Cardiac septum (tissue), 1 donor: ENCODE measurements at places on chromosomes 12 and 14.

DNA sequence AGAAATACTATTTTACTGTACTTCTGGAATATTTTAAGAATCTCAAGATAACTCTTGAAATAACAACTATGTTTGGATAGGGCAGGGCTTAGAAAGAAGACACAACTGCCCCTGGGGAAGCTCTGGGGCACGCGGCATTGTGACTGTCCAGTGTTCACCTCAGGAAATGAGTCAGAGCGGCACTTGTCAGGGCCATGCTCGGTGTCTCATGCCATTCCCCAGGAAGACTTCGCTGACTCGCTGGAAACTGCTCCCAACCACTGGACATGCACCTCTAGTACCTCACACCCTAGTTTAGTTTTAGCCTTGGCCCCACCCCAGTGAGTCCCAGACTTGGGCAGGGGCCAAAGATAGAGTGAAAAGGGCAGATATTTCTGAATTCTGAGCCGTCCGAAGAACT, 192.0 kb downstream of the TTC7B start:
- no peak for DNase-seq

DNA sequence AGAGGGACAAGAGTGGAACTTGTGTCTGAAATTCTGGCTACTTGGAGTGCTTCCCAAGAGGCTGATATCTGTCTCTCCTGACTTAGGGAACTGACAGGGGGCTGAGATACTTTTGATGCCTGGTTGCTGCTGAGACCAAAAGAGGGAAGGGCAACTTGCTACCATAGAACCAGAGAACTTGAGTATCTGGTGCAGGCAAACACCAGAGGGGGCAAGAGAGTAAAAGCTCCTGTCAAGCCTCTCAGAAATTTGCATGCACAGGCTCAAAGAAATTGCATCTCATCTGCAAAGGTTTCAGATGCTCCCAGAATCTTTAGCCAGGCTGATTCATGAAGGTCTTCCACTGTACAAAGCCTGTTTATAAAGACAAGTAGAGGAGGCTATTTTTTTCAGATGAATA, 391.3 kb upstream of the FOXG1 start:
- DNase-seq = no peak

DNA sequence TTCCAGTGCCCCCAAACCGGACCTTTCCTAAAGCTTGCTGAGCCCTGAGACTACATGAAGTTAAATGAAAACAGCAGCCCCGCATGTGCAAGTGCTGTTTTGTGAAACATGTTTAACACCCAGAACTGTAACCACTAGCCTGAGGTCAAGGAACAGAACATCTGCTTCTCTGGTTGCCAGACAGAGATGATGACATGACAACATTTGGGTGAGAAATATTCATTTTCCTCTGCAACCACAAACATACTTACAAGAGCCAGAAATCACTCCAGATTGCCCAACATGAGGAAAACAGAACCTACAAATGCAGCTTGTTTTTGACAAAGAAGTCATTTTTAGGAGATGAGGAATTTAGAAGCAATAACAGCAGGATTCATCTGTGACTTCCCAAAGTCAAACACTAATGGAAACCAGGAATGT, 110.4 kb downstream of the BCAT1 start:
- no peak for DNase-seq

- no peak for DNase-seq
Observed at GRCh38 chr14:100323121-100323941, at the start of gene SLC25A47. Gene SLC25A47, plus strand, starts transcription at chr14:100323339. Its CDS starts 76 bp downstream, at chr14:100323415.

DNA sequence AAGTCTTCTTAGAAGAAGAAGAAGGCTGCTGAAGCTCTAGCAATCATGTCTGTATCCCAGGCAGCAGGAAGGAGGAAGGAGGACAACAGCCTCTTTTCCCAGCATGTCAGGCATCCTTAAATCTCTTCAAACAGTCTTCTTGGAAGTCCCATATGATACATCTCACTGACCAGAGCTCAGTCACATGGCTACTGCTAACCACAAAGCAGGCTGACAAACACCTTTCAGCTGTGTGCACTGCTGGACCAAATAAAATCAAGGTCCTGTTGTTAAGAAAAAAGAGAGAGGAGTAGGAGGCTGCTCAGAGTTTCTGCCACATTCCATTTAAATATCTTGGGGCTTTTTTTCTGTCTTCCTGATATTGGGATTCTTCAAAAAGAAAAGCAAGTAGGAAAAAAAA, 203.4 kb upstream of the PELI2 start:
- no peak for DNase-seq

DNA sequence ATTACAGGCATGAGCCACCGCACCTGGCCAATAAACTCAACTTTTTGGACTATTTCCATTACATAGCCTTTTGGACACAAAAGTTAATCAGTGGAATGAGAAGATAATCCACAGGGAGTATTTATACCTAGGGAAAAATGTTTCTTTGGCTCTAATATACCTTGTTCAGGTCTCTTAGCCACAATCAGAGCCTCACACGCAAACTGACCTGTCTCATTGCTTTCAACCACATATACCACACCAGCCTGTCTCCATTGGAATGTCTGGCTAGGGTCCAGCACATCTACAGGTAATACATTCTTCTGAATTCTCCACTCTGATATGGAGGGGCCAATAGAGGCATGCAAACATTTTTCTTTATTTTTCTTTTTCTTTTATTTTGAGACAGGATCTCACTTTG, 3.8 kb upstream of the RBMS2 start:
- no peak for DNase-seq

DNA sequence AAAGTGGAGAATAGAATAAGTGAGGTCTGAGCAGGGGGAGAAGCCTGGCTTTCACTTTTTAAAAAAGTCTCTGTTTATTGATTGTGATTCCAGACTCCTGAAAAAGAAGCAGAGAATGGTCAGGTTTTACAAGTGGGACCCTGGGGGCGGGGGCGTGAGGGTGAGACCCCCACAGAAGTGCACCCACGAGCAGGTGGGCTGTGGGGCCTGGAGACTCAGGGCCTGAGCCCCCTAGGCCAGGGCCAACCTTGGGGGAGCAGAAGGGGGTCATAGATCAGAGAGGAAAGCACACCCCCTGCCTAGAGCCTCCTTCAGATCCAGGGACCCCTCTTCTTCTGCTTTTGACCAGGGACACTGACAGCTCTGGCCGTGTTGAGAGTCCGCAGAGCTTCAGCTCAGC, 180.3 kb downstream of the ADGRD1 start:
- no peak for DNase-seq

- DNase-seq = no peak
Observed at GRCh38 chr12:16472631-16473030, 125.2 kb downstream of the MGST1 start.

DNA sequence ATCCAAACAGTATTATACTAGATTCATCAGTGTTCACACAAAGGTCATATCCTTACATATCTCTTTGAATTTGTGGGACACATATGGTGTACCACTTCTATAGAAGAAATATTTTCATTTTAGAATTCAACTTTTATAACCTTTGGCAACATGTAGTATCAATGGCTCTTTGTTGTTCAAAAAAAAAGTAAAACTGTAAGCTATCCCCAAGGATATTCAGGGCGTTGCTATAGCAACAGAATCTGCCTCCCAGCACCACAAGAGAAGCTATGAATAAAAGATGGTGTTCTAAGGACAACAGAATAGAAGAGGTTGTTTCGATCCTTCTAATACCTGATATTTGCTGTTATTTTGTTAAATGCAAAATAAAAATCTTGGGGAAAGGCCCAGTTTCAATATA, 139.3 kb downstream of the BRMS1L start:
- DNase-seq = no peak

GRCh38 chr14:65618996-65619395, 206.5 kb downstream of the FUT8 start:
- DNase-seq = no peak

DNA sequence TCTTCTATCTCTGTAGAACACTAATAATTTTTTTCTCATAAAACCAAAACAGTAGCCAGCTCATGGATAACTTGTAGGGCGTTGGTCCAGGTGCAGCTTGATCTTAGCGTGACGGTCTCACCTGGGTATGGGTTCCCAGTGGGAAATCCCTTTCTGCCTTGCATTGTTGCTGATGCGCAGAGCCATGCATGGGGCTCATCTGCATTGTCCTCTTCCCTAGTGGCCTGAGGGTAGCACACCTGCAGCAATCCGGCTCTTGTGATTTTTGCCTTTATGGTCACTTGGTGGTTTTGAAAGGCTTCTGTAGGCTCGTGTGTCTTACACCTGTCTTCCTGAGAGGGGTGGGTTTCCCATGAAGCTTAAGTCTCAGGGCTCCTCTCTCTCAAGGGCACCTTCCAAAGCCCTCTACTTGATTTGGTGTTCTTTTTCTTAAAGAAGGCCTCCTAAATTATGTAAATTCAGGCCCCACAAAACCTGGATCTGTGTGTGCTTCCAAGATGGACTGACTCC, 130.6 kb downstream of the PRKCH start:
- DNase-seq = no peak

- no peak for DNase-seq
Observed at GRCh38 chr12:104823985-104824461, 134.1 kb downstream of the SLC41A2 start.

DNA sequence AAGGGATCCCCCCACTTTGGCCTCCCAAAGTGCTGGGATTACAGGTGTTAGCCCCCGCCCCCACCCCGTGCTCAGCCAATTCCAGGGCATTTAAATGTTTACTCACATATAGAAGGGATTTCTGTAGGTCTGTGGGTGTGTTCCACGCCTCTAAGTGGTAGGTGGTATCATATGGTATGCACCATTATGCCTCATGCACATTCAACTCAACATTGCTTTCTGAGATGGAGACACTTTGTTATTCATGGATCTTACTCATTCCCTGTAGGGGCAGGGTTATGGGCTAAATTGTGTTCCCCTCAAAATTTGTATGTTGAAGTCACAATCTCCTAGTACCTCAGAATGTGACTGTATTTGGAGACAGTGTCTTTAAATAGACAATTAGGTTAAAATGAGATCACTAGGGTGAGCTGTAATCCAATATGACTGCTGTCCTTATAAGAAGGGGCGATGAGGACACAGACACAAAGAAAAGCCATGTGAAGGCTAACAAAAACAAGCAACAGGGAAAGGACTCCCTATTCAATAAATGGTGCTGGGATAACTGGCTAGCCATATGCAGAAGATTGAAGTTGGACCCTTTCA, 200.6 kb downstream of the EFCAB11 start:
- DNase-seq = no peak

DNA sequence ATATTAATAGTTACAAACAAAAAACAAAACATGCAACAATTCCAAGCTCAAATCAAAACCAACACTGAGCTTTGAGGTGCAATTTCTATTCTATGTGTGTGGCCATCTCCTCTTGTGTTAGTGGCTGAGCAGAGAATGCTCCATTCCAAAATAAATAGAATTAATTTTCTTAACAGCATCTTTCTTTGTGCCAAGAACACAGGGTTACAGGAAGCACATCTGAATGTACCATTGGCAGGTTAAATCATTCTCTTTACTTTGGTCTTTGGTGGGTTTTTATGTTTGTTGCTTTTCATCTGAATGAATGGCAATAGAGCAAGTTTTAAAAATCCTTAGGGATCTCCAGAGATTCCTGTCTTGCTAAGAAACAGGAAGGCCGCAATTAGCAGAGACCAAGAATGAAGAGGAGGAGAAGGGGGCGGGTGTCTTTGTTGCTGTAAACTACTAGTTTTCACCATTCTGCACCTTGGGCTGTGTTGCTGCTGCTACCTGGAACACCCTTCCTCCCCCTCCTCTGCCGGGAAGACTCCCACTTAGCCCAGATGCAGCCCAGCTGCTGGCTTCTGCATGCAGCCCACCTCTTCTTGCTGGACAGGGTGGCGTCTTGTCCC, 165.0 kb downstream of the RGS6 start:
- no peak for DNase-seq

- no peak for DNase-seq
Observed at GRCh38 chr12:123571343-123571813, 13.0 kb upstream of the TMED2 start.

- DNase-seq = peak; percentile 62
Observed at GRCh38 chr14:24238123-24238522, 4.3 kb downstream of the TINF2 start.

DNA sequence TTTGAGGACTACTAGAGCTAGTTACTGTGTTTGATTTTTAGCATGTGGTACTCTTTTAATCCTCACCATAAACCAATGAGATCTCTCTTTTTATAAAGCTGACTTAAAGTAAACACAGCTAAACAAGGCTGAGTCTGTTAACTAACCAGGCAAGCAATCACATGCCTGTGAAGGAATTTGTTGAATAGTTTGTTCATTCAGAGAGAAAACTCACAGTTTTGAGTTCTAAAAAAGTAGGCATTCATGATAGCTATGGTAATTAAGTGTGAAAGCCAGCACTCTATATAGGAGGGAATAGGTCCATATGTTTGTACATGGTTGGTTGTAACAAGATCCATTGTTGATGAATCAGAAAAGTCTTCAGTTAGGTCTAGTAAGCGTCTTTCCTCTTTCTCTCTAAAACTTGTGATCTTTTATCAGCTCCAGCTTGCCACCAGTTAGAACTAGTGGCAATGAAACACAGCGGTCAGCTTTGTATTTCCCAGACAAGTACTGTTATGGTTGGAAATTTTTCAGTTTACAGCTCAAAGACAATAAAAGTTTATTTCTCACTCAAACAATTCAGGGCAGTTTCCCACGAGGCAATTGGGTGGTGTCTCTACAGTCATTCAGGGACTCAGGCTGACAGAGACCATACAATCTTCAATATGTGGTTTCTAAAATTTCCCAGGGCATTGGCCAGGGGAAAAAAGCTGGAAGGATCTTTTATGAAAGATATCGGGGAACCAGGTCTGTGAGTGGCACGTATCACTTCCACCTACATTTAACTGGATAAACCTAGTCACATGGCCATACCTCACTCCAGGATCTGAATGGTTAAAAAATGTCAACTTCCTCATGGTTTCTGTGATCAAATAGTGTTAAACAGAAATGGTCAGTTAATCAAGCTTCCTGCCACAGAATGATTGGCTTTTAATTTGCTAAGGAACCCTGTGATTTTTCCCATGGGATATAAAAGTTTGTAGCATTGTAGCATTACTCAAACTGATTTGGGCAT, 203.1 kb downstream of the KIF21A start:
- no peak for DNase-seq

DNA sequence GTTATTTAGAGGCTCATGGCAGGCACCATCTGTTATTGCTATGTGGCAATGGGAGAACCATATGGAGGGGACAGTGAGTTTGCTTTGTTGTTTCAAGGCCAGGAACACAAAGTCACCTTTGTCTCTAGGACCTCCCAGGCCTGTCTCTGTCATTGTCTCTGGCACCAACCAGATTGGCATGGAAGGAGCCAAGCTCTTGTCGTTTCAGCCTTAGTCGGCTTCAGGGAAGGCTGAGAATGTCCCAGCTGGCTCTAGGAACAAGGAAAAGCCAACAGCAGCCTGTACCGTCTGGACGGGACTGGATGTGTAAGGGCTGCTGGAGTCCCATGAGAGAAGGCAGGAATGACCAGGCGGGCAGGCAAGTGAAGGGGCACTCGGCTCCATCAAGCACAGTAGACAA, 29.2 kb downstream of the RPH3A start:
- no peak for DNase-seq

GRCh38 chr12:69179786-69180185, 59.6 kb upstream of the CPSF6 start:
- no peak for DNase-seq

DNA sequence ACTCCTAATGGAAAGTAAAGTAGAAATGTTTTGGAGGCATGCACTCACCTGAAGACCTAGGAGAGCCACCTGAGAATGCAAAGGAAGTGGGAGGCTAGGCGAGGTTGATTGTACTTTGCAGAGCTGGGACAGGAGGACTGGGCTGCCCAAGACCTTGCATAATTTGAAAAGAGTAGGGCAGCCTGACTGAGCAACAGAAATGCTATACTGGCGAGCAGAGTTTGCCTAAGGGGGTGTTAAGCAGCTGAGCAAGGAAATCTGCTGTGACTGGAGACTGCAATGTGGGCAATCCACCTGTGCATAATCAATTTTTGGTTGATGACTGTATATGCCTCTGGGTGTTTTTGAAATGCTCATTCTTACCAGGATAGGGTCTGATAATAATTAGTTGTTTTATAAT, 834.1 kb downstream of the TRHDE start:
- DNase-seq = no peak
